ENCODE measurements at places on chromosomes 13 and 19.
A peak's percentile ranks its signal among the peaks of the same experiment; 100 is the strongest.

DNA sequence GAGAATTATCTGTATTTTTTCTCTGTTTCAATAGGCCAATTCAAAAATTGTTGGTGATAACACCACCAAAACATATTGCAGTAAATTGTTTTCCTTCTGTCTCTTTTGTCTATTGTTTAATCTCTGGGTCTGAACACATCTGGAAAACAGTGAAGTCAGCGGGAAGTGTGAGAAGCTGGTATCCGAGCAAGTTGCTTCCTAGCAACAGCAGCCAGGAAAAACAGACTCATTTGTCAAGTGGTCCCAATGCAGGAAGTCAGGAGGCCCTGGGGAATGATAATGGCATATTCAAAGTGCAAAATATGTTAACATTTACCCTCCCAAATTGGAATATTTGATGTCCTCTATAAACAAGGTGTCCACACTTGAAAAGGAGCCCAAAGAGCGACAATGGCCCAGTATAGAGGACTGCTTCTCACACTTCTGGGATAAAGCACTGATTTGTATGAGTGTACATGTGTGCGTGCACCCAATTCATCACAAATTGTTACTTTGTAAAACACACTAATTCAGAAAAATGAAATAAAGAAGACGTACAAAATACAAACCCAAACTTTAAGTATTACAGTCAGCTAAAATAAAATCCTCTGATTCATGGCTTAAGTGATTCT is 515.0 kb downstream of the TBC1D4 start:
- DNase-seq = peak; percentile 0

GRCh38 chr13:92719868-92720267 is 506.7 kb upstream of the GPC6 start:
- no peak for DNase-seq

- DNase-seq = no peak
These were observed 15.4 kb downstream of the ANKRD24 start for GRCh38 chr19:4197625-4198466.

DNA sequence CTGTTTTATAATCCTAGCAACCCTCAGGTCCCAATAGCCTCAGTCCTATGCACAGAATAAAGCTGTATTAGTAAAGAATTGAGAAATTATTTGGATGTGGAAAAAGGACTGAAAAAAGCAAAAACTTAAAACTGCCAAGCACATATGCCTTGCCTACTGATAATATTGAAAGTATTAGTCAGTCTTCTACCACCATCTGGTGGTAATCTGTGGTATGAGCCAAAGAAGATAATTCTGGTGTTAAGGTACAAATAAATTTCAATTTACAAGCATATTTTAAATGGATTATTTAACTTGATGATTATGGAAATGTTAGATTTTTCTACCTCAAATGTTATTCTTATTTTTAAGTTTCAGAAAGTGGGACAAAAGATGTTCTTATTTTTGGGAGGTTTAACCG is 460.3 kb upstream of the KLHL1 start:
- DNase-seq = peak; percentile 25

DNA sequence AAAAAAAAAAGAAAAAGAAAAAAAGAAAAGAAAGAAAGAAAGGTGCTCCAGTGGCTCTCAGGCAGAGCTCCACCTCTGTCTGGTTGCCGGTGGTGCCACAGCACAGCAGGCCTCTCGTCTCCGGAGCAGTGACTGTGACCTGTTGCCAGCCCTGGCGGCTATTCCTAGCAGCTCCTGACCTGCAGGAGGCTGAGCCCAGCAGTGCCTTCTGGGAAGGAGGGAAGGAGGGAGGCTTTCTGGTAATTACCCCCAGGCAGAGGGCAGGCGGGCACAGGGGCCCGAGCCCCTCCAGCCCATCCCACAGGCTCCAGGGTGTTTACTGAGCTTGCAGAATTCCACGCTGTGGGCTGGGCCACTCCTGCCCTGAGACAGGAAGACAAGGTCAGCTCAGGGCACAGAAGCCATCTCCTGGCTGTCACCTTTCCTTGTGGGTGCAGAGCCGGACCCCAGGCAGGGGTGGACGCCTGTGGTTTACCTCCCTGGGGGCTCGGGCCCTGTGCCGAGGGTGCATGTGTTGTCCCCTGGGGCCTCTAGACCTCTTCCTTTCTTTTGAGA is 77.9 kb downstream of the GNG7 start:
- DNase-seq = no peak

DNA sequence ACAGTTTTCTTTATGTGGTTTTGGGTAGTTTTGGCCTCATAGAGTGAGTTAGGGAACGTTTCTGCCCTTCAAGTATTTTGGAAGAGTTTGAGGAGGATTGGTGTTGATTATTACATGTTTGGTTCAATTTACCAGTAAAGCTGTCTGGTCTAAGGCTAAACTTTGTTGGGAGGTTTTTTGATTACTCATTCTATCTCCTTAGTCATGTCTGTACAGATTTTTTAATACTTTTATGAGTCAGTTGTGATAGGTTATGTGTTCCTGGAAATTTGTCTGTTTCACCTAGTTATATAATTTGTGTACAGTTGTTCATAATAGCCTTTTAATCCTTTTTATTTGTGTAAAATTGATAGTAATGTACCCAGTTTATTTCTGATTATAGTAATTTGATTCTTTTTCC is 20.4 kb downstream of the RNF17 start:
- no peak for DNase-seq

- DNase-seq = no peak
These were observed 488.3 kb downstream of the PCDH17 start for GRCh38 chr13:58119804-58120203.

- DNase-seq = no peak
These were observed at the start of gene TLE5 for GRCh38 chr19:3062165-3063105. TSS of gene TLE5 (minus strand) at chr19:3062495. CDS start at chr19:3062200, 295 bp downstream.

DNA sequence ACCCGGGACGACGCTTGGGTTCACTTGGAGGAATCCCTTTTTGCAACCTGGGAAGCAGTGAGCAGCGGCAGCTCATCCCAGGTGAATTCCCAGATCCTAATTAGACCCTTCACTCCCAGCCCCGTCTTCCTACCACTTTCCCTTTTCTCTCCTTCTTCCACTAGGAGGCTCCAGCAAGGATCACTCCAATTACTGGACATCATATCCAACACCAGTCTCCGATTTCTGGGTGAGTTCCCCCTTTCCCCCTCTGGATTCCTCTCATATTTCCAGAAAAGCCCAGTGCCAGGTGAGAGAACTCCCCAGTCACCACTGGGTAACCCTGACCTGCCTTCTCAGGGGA is 17.1 kb upstream of the ZSCAN4 start:
- DNase-seq = no peak

DNA sequence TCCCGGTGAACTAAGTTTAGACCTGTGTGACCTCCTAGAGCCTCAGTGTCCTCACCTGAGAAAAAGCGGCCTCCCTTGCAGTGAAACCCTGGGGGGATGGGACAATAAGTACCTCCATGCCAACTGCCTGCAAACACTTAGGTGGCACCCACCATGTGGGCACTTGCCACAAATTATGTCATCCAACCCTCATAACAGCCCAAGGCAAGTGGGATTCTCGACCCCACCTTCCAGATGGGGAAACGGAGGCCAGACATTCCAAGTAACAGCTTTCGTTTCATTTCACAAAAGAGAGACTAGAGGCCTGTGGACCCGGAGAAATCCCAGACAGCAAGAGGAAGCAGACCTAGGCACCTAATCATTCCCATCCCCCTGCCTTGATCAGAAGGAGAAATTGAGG is 6.9 kb downstream of the REX1BD start:
- DNase-seq = no peak

DNA sequence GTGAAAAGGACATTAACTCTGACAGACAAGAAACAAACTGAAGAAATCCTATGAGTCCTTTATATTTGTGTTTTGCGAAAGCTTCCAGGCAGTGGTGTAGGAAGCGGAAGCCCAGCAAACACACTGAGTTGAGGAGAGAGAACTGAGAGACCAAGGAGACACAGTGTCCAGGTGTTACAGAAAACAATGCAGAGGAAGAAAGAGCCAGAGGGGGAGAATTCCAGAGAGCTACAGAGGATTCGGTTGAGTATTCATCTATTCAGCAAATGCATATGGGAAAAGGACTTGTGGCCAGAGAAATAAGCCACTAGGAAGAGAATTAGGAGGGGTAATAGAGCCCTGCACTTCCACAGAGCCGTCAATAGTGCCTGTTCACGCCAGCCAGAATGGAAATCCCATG is 183.5 kb downstream of the LIG4 start:
- no peak for DNase-seq

GRCh38 chr19:3620817-3621547 is 5.6 kb downstream of the CACTIN start:
- no peak for DNase-seq

GRCh38 chr19:39810424-39810823 is 23.5 kb downstream of the DYRK1B start:
- DNase-seq = no peak

DNA sequence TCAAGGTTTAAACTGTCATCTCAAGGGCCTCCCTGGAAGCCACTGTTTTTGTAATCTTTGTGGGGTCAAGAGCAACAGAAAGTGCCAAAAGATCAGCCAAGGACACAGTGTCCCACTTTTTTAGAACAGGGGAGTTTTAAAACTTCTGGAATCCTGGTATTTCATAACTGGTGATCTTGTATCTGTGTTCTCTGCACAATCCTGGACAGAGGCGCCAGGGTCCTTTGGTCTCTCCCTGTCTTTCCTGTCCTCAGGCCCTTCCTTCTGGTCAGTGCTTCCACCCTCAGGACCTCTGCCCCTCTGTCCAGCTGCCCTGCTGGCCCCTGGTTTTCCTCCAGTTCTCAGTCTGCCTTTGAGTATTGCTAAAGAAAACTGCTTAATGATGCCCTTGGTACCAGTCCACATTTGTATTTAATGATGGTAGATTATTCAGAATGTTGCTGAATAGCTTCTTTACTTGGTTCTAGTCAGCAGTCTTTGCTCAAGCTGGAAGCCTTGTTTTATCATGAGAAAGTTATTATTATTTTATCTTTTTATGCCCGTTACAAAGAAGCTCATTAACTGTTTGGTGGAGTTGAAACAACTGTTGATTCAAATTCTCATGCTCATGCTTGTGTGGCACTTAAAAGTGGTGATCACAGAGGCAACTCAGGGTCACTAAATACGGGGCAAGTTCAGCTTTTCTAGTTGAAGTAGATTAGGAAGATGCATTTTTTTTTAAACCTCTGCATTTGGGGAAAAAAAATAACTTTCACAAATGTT is 47.5 kb downstream of the WASF3 start:
- DNase-seq = no peak

- DNase-seq = no peak
These were observed 31.6 kb upstream of the DPRX start for GRCh38 chr19:53600217-53600616.

- DNase-seq = no peak
These were observed 37.4 kb downstream of the KLF5 start for GRCh38 chr13:73096173-73096572.

DNA sequence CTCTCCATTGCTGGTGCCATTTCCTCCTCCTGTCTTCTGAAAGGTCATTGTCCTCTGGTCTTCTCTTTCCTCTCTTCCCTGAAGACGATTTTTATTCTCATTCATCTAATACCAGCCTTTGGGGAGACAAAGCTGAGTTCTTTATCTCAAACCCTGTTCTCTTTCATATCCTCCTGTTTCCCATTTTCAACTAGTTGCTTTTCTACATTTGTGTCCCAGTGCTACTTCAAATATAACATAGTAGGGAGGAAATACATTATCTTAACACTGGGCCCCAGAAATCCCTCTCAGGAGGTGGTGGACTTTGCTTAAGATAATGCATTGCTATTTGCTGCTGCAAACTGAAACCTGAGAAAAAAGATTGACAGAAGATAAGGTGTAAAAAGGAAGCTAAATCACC is 159.1 kb downstream of the HS6ST3 start:
- DNase-seq = no peak
